SW480 (cell line): ENCODE measurements at places on chromosomes 16 and 17.

DNA sequence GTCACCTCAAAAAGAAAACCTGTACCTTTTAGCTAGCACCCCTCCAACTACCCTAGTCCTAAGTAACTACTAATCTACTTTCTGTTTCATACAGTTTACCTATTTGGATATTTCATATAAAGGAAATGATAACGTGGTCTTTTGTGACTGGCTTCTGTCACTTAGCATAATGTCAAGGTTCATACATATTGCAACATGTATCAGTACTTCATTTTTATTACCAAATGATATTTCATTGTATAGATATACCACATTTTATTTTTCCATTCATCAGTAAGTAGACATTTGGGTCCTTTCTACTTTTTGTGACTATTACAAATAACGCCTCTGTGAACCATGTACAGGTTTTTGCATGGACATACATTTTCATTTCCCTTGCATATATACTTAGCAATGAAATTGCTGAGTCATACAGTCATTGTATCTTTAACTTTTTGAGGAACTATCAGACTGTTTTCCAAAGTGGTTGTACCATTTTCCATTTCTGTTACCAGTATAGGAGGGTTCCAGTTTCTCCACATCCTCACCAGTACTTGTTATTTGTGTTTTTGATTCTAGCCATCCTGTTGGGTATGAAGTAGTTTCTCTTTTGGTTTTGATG is 23.7 kb downstream of the MOSMO start:
- DNase-seq: no peak

- peak; percentile 87 for DNase-seq
These were observed 756 bp downstream of the TAX1BP3 start for GRCh38 chr17:3667366-3668278.

DNA sequence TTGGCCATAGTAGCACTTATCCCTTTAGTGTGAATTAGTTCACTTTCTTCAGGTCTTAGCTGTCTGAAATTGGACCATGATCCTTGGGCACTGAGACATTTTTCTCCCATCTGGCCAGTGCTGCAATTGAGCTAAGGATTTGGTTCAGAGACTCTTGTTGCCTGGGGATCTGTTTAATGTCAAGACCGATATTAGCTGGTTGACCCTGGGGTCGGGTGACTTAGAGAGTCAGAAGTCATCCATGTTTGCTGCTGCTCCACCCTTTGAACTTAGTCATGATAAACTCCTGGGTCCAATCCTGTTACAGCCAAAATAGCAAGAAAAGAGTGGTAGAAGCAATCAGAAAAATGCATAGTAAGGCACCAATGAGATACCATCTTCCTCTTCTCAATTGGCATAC is 45.8 kb upstream of the TOX3 start:
- DNase-seq: no peak

DNA sequence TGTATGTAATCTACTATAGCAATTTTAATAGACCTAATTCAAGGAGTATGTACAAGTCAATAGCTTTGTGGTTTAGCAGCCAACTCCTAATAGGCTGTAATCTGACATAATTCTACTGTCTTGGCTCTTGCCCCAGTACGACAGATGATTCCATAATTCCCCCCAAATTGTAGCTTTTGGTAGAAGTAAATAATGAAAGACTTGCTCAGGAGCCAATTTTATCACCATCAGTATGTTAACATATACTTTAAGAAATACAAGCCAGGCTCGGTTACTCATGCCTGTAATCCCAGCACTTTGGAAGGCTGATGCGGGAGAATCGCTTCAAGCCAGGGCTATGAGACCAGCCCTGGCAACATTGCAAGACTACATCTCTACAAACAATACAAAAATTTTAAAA is 53.9 kb downstream of the AP2B1 start:
- DNase-seq: no peak

GRCh38 chr17:40108970-40109824 is 8.8 kb upstream of the NR1D1 start:
- no peak for DNase-seq
